ENCODE measurements at places on chromosomes 5 and 9.

GRCh38 chr5:67082941-67083340 lies 113.7 kb downstream of the CD180 start:
- no peak for DNase-seq

- DNase-seq, result no peak
Observed at GRCh38 chr5:77498952-77499351, 6.8 kb upstream of the WDR41 start.

GRCh38 chr5:168607946-168608345 lies 28.8 kb upstream of the PANK3 start:
- DNase-seq, result no peak

GRCh38 chr5:72245951-72246532 lies 74.0 kb downstream of the MRPS27 start:
- no peak for DNase-seq

- no peak for DNase-seq
Observed at GRCh38 chr9:21668516-21668915, 133.9 kb upstream of the MTAP start.

All from stimulated activated CD4-positive, alpha-beta T cell treated with anti-CD3 and anti-CD28 coated beads, Interleukin-2, amount 100 ng/mL, for 24 hours (primary cell).